ENCODE measurements at places on chromosomes 2 and 18.
A peak's percentile ranks its signal among the peaks of the same experiment; 100 is the strongest.

DNA sequence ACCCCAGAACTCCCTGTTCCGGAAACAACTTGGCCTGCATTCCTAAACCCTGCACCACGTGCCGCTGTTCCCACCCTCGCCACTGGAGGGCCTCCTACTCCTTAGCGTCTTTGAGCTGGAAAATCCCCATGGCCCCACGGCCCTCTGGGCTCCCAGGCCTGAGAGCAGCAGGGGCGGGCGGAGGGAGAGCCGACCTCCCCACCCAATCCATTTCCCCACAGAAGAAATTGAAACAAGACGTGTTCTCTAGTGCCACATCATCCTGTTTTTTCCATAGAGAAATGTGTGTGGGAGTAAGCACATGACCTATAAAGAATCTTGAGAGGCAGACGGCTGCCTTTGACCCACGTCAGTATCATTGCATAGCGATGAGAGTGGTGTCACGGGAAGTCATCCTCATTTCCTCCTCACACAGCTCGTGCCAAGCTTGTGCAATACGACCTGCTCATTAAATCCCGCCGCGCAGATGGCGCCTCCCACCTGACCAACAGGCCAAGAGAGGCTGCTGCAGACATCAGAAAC, 79.2 kb downstream of the LAMA1 start:
- peak; percentile 89 for DNase-seq

DNA sequence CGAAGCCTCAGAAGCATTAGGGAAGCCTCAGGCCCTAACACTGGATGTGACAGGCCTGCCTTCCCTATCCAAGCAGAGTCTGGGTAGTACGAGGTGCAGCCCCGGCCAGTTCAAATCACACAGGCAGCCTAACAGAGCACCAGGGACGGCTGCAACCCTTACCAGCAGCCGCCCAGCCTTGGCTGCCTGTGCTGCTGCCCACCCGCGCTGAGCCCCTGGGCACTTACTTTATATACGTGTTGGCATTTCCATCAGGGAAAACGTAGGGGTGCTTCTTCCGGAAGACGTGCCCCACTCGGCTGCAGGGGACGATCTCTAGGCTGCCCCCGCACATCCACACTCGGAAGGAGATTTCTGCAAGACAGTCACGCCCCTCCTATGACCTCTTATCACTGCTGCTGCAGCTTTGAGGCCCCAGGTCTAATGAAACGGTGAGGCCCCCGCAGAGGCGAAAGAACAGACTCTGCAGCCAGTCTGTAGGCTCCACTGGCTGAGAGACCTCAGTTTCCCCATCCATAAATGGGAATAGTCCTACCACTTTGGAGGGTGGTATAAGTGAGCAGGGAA, 124.7 kb upstream of the CAPN13 start:
- no peak for DNase-seq

- no peak for DNase-seq
These were observed 458.6 kb upstream of the ETAA1 start for GRCh38 chr2:66938471-66938967.

GRCh38 chr2:6602471-6602870, 263.2 kb downstream of the CMPK2 start:
- no peak for DNase-seq

- DNase-seq = no peak
These were observed 728.5 kb upstream of the SLC8A1 start for GRCh38 chr2:41180387-41180786.

GRCh38 chr2:68971591-68972231, 2.7 kb upstream of the GKN1 start:
- peak; percentile 66 for DNase-seq

- DNase-seq = no peak
These were observed 7.4 kb upstream of the AGPS start for GRCh38 chr2:177385151-177385550.

GRCh38 chr18:48800466-48800865, 150.3 kb downstream of the SMAD7 start:
- DNase-seq = no peak

DNA sequence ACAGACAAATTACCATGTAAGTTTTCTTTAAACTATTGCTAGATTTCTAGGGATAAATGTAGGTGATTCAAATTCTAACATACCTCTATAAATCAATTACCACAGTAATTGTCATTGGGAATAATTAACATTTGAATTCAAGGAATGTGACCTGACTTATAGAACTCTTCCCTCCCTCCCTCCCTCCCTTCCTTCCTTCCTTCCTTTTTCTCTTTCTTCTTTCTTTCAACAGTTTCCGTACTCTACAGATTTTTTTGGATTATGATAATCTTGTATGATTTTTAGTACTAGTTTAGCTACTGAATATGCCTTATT, 18.2 kb upstream of the FTCDNL1 start:
- DNase-seq = no peak

DNA sequence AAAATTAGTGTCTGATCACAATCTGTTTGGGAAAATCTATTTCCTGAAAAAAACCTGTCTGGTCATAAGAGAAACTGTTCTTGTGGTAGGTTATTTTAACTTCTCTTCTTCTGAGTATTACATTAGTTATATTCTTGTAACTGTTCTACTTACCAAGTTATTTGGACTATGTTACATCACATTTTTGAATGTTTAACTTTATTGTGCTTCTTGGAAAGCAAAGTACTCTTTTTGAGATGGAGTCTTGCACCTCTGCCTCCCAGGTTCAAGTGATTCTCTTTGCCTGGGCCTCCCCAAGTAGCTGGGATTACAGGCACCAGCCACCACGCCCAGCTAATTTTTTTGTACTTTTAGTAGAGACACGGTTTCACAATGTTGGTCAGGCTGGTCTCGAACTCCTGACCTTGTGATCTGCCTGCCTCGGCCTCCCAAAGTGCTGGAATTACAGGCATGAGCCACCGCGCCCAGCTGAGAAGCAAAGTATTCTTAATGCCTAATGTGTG, 39.4 kb downstream of the AFTPH start:
- no peak for DNase-seq

DNA sequence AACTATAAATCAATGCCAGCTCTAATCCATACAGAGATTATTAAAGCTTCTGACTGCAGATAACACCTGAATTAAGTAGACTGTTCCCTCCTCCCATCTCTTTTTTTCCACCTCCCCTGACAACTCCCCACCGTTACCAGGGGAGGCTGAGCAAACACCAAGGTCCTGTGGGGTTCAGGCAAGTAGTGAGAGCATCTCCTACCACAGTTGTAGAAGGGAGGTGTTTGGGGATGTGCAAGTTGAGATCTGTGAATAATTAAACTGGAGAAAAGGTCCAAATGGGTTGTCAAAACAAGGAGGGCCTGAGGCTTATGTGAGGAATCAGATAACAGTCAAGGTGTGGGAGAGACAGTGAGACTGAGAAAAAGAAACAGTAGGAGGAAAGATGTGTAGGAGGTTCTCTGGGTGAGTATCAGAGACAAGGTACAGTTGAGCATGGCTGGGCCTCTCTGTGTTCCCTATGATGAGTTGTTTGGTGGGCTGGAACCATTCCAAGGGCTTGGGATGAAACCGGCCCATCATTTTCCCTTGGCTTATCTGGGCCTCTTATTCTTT, 194.6 kb downstream of the CYRIA start:
- no peak for DNase-seq

DNA sequence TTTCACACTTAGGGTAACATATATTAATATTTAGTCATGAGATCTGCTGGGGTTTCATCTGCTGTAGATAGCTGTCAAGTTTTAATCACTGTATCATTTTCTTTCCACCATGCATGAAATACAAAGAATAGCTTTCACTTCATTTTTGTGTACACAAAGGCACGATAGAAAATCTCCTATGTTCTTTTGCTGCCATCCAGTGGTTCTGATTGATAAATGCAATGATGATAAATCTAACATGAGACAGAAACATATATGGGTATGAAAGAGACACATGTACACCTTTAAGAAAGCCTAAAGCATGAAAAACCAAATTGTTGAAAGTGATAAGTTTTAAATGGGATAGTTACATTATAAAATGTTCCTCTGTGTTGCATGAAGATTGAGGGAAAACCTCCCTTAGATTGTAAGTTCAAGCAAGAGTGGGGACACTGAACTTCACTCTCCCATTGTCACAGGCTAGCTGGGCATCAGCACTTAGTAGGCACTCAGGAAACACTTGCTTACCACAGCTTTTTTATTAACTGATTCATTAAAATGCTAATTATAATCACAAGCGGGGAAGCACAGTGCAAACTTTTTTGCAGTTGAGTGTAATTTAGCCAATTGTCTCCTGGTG, 31.2 kb downstream of the C1D start:
- peak; percentile 53 for DNase-seq

GRCh38 chr2:106839849-106840595, 45.9 kb downstream of the ST6GAL2 start:
- no peak for DNase-seq

- no peak for DNase-seq
These were observed 100.9 kb downstream of the ATP9B start for GRCh38 chr18:79169958-79170555.

DNA sequence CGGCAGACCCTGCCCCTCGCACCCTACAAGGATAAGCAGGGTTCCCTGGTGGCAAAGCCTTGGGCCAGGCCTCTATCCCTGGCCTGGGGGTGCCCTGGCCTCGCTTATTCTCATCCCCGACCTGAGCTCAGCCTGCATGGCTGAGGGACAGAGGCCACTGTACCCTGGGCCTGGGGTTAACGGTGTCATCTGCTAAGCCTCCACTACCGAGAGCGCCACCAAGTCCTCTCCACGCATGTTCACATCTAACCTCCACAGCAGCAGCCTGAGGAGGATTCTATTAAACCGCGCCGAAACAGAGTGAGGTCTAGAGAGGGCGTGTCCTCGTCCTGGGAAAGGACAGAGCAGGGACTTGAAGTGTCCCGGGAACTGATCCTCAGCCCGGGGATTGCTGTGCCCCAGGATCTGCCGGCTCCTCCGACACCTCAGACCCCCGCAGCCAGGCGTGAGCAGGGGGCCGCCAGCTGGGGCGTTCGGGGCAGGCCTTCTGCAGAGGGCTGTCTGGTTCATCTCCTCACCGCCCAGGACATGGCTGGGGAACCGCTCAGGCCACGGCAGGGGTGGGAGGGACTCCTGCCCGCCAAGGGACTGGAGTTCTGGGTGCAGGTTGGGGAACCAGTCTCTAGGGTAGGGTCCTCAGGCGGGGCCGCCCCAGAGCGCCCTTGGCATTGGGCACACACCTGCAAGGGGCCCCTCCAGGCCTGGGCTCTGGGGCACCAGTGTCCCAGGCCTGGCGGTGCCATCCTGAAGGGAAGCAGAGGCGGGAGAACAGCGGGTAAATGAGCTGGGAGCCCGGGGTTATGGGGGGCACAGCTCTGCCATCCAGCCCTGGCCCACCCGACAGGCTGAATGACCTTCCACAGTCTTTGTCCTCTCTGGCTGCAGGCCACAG, 68.0 kb upstream of the SMAD7 start:
- no peak for DNase-seq

- DNase-seq = no peak
These were observed 72.1 kb upstream of the MAP4K4 start for GRCh38 chr2:101625387-101625786.

- no peak for DNase-seq
These were observed 238.2 kb upstream of the RBMS1 start for GRCh38 chr2:160731856-160732255.

- DNase-seq = no peak
These were observed 1380.1 kb downstream of the SUCLG1 start for GRCh38 chr2:83079007-83079406.

DNA sequence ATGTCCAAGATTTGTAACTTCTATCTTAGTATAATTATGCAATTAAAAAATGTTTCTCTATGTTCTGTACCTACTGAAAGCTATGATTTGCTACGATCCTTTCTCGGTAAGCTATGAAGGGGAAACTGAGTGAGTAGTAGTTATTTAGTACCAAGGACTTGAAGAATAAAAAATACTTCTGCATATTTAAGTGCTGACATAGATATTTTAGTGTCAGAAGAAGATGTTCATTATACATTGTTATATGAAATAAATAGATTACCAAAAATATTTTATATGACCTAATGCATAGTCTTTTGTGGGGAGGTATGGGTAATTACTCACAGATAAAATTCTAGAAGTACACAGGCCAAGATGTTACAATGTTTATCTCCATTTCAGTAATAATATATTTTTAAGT, 39.0 kb downstream of the DSEL start:
- no peak for DNase-seq

- DNase-seq = no peak
These were observed 133.9 kb downstream of the ARHGAP15 start for GRCh38 chr2:143263066-143263625.

GRCh38 chr2:85584857-85585780, 888 bp downstream of the VAMP5 start:
- DNase-seq = peak; percentile 83

DNA sequence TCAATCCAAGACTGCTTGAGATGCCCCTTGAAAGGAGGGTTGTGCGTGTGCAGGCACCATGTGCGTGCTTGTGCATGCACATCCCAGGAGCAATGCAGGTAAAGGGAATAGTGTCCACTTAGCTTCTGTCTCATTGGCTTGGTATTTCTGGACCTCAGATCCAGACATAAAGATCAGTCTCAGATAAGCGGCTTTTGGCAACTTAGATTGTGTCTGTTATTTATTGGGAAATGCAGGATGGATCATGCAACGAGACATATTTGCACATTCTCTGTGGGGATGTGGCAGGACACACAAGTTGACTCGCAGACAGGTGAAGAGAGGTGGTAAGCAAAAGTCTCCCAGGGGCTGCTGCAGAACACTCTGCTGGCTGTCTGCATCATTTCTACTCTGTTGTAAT, 67.9 kb downstream of the SETBP1 start:
- DNase-seq = no peak

DNA sequence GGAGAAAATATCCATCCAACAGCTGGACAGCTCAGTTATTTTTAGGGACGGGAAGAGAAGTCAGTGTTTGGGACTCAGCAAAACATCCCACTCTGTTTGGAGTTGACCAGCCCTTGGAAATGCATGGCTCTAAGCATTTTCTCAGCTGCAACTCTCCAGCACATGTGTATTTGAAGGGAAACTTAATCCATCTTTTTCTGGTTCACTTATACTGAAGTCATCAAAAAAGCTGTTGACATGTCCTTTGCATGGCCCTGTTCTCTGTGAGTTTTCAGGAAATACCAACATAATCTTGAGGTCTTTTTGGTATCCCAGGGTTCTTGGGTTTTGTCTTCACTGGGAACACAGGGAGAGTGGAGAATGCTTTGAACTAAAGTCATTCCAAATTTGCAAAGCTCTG, 91.9 kb upstream of the CELF4 start:
- DNase-seq = no peak

DNA sequence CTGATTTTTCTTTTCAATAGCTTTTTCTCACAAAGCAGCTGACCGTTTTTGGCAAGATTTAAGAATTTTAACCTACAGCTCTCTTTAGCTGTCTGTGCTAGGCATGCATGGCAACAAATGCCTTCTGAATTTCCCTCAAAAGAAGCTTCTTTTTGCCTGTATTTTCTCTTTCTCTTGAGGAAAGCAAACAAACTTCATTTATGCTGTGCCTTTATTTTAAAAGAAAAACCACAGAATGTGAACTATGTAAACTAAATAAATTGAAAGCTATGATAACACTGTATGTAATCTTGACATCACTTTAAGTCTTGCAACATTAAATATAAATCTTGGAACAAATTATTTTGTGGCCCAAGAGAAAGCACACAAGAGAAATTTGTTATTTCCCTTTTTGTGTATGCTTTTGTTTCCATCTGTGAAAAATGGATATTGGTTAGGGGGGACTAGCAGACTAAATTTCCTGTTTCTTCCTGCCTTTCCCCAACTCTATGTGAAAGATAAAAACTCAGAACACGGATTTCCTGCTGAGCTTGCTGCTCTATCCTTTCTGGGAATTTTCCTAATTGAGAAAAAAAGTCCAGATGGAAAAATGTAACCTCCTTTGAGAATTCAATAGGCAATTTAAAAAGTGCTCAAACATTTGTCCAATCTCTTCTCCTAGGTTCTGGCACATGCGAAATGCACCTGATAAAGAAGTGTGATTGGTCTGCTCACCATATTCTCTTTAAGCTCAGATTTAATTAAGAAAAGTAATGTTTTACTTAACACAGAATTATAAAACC, 20.9 kb upstream of the TFPI start:
- DNase-seq = no peak

All from HTR-8/SVneo (cell line).